ENCODE measurements at places on chromosomes 7 and 10.

DNA sequence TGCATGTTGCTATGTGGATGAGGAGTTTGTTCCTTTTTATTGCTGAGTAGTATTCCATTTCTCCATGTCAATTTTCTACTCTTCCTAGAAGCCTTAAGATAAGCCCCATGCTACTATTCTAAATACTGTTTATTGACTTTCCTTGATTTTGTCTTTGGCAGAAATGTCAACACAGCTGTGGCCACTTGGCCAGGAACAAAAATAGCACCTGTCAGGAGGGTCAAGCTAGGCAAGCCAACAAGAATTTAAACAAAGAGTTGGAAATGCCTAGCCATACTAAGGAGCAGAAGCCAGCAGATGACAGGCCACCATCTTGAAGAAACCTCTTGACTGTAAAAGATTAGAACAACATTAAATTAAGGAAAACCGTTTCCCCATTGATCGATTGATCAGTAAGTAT, 34.7 kb downstream of the JAZF1 start:
- DNase-seq = no peak

DNA sequence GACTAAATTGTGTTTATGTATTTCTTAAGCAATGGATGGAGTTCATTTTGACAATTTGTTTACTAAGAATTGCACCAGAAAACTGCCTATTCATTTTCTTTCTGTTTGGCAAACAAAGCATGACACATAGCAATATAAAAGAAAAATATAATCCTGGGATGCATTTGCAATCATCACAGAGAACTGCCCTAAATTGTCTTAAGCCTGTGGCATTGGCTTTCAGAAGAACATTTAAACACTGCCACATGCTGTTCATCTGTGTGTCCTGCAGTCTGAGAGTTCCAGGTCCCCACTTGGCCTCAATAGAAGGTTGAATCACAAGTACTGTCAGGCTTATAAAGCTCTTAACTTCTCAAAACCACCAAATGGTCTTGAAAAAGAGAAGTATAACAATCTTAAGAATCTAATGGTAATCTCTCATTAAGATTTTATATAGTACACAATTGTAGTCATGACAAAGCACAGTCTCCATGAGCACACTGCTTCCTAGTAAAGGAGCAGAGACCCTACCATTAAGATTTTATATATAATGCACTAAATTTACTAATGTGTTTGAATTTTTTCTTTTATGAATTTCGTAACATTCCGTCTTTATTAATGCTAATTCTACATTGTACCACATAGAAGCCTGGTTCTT, 29.9 kb downstream of the RNLS start:
- DNase-seq = no peak

DNA sequence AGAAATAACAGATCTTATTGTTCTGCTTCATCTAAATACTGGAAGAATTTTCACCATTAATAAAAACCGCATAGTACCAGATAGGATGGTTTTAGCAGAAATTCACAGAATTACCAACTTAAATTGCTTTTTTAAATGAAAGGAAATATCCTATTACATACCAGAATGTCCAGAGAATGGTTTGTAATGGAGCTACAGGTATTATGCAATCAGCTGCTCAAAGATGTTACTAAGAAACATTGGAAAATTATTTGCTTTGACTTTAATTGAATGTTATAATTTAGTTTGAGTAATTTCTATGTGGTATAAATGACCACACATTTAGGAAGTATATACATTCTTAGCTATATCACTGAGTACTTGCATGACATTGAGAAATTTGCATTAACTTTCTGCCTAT, 338.3 kb downstream of the ETV1 start:
- no peak for DNase-seq

GRCh38 chr10:76329891-76330575, 898.6 kb downstream of the LRMDA start:
- no peak for DNase-seq

DNA sequence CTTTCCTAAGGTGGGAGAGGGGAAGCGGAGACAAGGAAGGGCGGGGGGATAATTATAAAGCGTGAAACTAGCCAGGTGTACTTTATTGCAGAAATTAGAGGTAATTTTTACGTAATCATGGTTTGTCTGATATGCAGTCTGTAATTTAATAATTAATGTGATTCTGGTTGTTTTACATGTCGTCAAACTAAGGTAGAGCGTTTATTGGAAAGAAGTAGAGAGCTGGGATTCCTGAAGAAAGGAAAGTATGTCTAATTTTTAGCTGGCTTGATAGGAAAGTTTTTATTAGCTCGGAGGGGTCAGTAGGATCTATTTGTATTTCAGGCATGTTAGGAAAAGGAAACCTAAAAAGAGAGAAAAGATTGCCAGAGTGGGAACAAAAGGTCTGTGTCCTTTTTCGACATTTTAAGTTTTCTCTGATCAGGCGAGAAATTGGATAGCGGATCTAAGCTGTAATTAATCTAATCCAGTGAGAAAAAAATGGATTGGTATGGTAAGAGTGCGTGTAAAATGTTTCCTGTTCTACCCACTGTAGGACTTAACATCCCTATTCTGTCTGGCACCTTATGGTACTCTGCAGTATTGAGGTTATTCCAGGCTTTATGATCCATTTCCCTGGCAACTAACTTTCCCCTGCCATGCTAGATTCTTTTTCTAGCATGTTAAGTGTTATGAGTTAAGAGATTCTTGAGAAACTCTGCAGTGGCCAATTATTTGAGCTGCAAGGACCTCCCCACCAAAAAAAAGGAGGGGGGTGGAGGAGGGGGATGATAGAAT, 1.4 kb downstream of the CELF2 start:
- DNase-seq = no peak

DNA sequence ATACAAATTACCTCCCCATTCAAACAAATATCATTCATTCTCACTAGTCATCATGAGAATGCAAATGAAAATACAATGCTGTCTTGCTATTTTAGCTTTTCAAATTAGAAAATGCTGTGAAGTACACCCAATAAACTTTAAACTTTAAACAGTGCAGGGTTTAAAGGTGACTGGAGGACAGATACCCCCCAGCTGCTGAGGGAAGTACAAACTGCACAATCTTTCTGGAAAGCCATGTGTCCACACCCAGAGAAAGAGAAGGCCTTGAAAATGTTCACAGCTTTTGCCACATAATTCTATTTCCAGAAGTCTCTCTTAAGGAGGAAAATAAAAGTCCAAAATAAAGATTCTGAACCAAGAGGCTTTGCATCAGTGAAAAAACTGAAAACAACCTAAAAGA, 56.5 kb downstream of the PIK3AP1 start:
- DNase-seq = no peak

DNA sequence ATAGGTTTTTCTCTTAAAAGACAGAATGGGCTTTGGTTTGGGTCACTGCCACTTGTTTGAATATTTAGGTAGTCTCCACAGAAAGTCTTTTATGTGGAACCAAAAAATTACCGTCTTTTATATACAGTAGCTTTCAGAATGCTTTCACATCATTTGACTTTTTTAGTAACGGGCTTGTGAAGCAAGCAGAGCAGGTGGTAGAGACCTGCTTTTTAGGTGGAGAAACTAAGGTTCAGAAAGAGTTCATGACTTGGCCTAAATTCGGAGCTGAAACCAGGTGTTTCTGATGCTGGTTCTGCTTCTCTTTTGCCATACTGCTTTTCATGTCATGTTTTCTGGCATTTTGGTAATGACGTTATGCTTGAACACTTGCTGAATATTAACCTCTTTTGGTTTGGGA, 36.3 kb downstream of the GARS1 start:
- DNase-seq = no peak

DNA sequence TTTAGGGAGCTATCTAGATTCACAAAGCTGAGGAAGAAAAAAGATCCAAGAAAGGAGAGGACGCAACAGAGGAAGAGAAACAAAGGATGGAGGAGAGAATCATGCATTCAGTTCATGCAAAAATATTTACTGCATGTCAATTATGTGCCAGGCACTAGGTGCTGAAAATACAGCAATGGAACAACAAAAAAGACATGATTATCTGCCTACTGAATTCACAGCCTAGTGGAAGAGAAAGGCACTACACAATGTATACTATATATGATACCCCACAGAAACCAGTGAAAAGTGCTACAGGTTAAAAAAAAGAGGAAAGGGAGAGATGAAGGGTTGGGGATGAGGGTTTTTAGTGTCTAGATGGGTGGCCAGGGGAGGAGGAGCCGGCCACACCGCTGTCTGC, 520.4 kb upstream of the CELF2 start:
- DNase-seq = no peak

GRCh38 chr7:91995391-91996105, 54.9 kb downstream of the AKAP9 start:
- DNase-seq = no peak

DNA sequence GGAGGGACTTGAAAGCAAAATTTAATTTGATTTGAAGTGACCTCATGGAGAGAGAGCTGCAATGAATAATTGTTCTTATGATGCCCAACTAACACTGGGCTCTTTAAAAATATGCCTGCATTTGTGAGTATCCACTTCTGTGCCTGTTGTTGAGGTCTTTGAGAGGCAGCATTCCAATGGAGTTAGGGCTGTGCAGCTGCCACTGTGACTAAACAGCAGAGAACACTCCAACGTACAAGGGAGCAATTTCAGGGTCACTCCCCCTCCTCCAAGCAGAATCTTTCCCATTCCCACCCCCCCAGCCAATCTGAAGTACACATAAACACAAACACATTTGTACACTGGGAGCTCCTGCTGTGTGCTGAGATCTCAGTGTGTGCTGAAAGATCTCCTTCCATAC, 28.0 kb upstream of the GSAP start:
- DNase-seq = no peak

GRCh38 chr10:114682532-114682931, 24.5 kb upstream of the ABLIM1 start:
- no peak for DNase-seq

GRCh38 chr7:85426487-85426960, 239.7 kb upstream of the SEMA3D start:
- DNase-seq = no peak

GRCh38 chr7:142375710-142376313, 118.0 kb upstream of the PRSS58 start:
- DNase-seq = no peak

GRCh38 chr7:113200281-113200680, 81.9 kb upstream of the SMIM30 start:
- no peak for DNase-seq

DNA sequence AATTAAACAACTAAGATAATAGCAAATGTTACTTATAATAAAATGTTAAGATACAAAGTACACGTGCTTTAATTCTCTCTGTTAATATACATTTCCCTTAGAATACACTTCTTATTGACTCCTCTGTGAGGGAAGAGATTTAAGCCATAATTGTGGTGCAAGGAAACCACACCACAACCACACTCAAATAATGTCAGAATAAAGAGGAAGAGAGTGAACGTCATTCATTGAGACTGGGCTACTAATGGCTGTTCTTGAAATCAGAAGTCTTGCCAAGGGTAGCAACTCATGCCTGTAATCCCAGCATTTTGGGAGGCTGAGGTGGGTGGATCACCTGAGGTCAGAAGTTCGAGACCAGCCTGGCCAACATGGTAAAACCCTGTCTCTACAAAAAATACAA, 10.0 kb downstream of the FAM171A1 start:
- DNase-seq = no peak

- no peak for DNase-seq
These were observed 47.0 kb upstream of the PLEKHA1 start for GRCh38 chr10:122327237-122328206.

DNA sequence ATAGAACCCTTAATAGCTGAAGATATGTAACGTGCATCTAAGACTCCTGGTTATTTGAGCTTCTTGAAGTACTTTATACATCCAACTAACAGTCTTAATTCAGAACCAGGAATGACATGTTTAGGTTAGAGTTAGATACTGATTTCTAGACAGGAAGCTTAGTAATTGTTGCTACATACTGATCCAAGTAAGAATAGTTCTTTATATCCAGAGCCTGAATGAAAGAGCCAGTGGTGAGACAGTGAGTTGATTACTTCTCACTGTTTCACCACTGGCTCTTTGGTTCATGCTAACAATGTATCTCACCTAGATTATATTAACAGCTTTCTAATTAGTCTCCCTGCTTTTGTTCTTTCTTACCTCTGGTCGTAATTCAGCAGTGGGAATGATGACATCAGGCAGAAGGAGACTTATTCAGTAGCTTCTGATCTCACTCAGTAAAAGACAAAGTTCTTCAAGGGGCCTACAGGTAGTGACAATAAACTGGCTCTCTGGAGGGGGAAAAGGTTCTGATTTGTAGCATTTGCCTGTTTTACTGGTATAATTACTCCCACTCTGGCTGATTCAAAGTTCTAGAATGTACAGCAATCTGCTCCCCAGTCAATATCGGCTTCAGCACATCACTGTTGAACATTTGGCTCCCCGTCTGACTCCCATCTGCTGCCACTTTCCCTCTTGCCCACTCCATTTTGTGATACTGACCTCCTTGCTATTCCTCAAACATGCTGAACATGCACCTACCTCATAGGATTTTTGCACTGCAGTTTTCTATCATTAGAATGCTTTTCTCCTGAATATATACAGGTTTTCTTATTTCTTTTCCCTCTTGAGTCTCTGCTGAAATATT, 29.1 kb downstream of the MCU start:
- DNase-seq = no peak

- DNase-seq = no peak
These were observed 71.5 kb upstream of the ADO start for GRCh38 chr10:62732841-62733653.

DNA sequence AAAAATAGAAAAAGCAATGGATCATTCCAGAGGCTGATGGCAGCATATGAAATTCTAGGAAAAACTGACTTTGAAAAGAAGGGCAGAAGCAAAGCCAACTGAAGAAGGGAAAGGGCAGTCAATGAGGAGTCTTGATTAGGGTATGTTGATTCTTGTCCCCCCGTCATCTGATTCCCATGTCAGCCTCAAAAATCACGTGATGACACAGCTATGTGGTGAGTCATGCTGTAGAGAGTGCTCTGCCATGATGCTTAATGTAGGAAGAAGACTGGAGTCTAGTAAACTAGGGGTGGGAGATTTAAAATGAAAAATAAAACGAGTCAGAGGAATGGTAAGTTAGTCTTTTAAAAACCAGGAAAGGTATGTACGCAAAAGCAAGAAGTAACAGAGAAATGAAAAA, 3.9 kb upstream of the POU6F2 start:
- DNase-seq = no peak

- DNase-seq = no peak
These were observed 107.8 kb upstream of the PPP1R3A start for GRCh38 chr7:114026486-114027089.

DNA sequence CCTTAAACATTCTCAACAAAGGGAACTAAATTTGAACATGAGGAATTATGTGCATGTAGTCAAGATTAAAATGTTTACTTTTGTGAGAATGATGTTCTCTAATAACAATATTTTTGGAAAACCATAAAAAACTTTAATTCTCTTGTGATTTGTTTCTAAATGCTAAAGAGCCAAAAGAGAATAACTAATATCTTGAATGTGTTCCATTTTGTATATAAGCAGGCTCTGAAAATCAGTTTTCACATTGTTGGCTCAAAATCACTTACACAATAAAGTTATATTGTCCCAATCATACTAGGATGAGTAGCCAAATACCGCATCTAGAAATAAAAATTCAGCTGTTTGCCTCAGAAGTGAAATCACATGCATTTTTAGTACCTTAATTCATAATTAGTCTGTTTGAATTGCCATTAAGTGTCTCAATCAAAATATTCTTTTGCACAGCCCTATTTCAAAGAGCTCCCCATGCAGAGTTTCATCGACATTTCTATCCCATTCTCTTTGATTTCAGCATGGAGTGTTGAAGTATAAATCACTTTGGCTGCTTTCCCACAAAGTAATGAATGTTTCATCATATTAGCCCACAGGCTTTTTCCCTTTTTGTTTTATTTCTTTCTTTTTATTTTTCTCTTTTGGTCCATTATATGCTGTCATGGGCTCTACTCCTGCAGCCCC, 420.3 kb upstream of the POM121L12 start:
- DNase-seq = no peak

- DNase-seq = no peak
These were observed 18.3 kb upstream of the TMEM140 start for GRCh38 chr7:135129579-135129978.
